Mesothelial cell of epicardium (in vitro differentiated cells): ENCODE measurements at places on chromosomes 3 and 15. TPM values are rescaled to one million over a fixed set of nuclear protein-coding genes. Genes with fewer than 3 reads are reported as not detected.

The ARGFX gene
- not detected in 3 replicates for total RNA-seq

The MEGF11 gene
- total RNA-seq = 1.2 to 3.7 TPM (median 1.5 TPM) in 3 replicates

The FBXW12 gene
- 0.47 to 0.66 TPM (median 0.51 TPM) in 3 replicates for total RNA-seq

DNA sequence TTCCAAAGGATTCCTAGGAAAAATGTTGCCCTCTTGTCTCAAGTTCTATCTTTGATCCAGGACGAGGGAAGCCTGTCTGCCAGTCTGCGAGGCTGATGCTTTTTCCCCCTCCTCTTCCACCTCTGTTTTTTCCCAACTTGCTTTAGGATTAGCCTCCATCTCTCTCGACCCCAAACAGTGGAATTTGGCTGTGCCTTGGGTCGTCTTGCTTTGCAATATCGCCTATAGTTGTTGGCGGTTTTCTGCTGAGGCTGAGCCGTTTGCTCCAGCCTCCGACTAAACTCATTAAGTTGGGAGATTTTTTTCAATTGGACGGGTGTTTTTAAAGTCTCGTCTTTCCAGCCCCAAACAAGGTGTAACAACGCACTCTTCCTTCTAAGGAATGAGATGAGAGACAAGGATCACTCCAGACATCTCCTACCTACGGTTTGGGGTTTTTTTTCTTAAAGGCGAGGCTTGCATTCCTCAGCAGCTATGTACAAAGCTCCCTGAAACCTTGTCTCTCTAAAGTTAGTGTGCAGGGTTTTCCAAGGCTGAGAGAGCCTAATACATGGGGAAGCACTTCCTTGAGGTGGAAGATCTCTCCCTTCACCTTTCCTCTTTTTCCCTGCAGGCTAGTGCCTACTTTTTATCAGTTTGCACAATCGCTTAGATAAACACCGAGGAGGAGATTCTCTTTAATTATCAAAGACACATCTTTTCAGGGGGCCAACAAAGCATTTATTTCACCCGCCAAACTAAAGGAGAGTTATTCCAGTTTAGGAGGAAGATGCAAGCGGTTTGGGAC lies 4.8 kb upstream of the NR2F2 start:
- no peak for DNase-seq
